Lower leg skin (tissue), 4 donors: ENCODE measurements at places on chromosomes 5 and 9. TPM values are rescaled to one million over a fixed set of nuclear protein-coding genes. Genes with fewer than 3 reads are reported as not detected.
A peak's percentile ranks its signal among the peaks of the same experiment; 100 is the strongest.

GRCh38 chr5:139863361-139863760, 67.8 kb downstream of the PSD2 start:
- no peak for DNase-seq

Gene LURAP1L
- 16.5 TPM for total RNA-seq

DNA sequence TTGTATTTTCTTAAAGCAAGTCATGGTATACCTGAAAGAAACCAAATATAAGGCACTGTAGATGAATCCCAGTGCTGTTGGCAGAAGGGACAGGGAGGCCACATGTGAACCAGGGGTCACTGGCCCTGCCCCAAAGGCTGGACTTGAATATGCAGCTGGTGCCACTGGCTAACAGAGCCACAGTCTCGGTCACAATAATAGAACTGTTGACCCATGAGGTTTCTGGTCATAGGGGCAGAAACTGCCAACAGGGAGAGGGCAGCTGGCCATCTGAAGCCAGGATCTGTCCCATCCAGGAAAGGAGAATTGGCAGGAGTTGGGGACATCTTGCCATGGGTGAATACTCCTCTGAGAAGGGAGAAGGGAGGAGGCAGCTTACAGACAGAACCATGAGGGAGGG, 31.9 kb downstream of the PALM2AKAP2 start:
- DNase-seq: no peak

- no peak for DNase-seq
Measured at GRCh38 chr9:90054810-90055209, 450.0 kb downstream of the GADD45G start.

- DNase-seq: no peak
Measured at GRCh38 chr5:172146748-172147092, 41.3 kb downstream of the STK10 start.

DNA sequence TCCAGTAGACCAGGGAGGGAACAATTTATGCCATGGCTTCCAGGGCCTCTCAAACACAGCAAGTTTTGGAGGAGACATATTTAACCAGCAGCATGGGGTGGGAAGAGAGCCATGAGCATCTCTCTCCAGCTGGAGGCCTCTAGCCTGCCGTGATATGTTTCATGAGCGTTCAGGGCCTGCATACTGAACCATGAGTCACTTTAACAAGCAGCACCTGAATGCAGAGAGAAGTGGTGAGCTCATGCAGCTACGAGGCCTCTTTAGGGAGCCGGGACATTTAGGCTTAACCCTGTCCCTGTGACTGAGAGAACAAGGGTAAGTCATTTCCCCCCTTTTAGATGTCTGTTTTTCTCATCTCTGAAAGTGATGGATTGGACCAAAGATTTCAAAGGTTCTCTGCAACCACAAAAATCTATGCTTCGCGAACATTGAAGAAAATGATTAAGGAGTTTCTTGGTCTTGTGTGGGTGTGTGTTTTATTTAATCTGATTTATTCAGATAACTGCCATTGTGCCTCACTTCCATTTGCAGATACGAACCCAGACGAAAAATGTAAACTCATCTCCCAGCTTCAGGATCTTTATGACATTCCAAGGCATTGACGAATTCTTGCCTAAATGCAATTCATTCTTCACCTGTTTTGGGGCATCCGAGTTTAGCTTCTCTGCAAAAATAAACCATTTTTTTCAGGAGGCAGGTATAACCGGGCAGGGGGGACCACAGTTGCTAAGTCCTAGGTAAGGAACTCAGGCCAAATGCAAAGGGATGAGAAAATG, 157.0 kb downstream of the GABBR2 start:
- DNase-seq: peak; percentile 15

- no peak for DNase-seq
Measured at GRCh38 chr5:137932800-137933199, 43.5 kb downstream of the PKD2L2 start.

Gene CEMIP2
- 30.7 TPM for total RNA-seq

DNA sequence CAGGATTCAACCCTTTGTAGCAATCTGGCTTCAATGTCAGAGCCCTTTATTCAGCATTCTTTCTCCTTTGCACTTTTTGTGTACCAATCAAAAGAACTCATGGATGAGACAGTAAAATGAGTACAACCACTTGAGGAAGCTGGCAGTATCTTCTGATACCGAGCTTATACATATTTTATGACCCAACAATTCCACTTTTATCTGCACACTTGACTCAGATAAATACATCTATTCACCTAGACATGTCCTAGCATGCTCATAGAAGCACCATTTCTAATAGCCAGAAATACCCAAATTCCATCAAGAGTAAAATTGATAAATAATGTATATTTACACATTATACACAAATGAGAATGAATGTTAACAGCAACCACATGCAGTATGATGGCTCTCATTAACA, 111.2 kb upstream of the PTGER4 start:
- DNase-seq: no peak

Gene HMGXB3
- total RNA-seq: 24.7 TPM

Gene FSTL4
- total RNA-seq: 6.3 TPM

- DNase-seq: no peak
Measured at GRCh38 chr5:61132559-61132958, 29.7 kb downstream of the SMIM15 start.

DNA sequence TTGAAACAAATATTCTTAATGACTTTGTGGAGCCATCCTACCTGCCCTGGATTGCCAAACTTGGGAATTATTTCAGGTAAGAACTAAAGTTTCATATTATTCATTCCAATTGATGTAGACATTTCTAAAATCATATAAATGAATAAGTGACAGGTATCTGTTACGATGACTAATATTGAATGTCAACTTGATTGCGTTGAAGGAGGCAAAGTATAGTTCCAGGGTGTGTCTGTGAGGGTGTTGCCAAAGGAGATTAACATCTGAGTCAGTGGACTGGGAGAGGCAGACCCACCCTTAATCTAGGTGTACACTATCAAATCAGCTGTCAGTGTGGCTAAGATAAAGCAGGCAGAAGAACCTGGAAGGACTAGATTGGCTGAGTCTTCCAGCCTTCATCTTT, 1688.4 kb upstream of the CDH9 start:
- DNase-seq: no peak

GRCh38 chr5:27191786-27192510, 153.6 kb upstream of the CDH9 start:
- DNase-seq: no peak

Gene SYNPO
- total RNA-seq: 4.5 TPM

GRCh38 chr9:94182532-94182931, 76.6 kb upstream of the ZNF169 start:
- DNase-seq: no peak

Gene NFX1
- 45.7 TPM for total RNA-seq

DNA sequence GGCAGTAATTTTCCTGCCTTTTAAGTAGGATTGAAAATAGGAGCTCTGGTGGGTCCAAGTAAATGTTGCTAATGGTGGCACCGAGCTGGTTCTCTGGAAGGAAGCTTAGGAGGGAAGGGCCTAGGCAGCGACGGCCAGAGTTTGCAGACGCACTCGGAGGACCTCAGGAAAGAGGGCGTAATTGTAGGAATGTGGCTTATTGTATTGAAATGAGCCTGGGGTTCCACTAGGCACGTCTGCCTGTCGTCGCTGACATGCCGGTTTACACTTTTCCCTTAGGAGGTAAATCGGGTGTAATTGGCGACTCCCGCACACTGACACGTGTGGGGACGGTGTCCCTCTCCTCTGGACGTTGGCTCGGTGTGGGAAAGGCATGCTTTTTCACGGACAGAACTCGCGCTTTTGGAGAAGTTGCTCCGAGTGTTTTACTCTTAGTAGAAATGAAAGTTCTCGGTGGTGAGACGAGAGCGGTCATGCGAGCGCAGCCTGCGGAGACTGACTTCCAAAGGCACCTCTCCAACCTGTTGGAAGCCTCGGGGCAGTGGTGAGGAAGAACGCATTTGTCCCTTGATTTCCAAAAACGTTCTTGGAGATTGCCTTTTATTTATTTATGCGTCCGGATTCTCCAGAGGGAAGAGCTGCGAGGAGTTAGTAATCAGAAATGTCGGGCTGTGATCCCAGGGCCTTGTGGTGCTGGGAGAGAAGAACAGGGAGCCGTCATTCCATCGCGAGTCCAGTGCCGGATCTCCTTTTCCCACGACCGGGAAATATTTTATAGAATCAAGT, 1.3 kb downstream of the NR4A3 start:
- no peak for DNase-seq

GRCh38 chr5:78624011-78624541, 24.5 kb downstream of the LHFPL2 start:
- DNase-seq: peak; percentile 67

Gene TMEM215
- total RNA-seq: not detected
